ENCODE measurements at places on chromosomes 13 and 19. TPM values are rescaled to one million over a fixed set of nuclear protein-coding genes. Genes with fewer than 3 reads are reported as not detected.

The MEIOSIN gene
- total RNA-seq: not detected

The SERTM1 gene
- total RNA-seq: not detected

The WDR88 gene
- total RNA-seq: not detected

The SERPINE3 gene
- not detected for total RNA-seq

The ACP4 gene
- total RNA-seq: not detected

The NKG7 gene
- total RNA-seq: not detected

The LMTK3 gene
- 13.9 TPM for total RNA-seq

The KLK4 gene
- not detected for total RNA-seq

The PRR20C gene
- total RNA-seq: not detected

The ZNF787 gene
- 51.5 TPM for total RNA-seq

The DAND5 gene
- 0.20 TPM for total RNA-seq
